Hippocampal formation (tissue), 2 donors: ENCODE measurements at places on chromosomes 5 and 9.

DNA sequence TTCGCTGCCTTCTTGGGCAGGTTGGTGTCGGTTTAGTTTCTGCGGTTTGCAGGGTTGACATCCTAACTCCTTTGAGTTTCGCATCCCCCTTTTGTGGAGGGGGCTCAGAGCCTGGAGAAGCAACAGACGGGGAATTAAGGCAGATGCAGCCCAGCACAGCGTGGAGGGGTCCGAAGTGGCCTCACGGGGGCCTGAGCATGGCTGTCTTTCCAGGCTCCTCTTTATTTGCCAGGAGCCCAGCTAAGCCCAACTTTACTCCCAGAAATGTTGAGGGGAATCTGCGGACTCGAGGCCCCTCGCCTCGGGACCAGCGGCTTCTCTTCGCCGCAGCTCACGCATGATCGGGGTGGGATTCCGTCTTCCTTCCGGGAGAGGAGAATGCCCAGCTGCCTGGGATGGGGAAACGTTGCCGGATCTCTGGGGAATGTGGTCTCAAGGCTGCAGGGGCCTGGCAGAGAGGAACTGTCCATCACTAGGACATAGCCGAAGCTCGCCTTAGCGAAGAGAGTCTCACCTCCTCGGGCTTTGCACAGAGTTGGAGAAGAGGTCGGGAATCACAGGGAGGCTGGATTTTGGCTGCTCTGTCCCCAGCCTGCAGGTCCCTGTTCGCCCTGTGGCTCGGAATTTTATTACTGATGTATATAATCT lies 1.3 kb downstream of the RAI14 start:
- DNase-seq = no peak

GRCh38 chr9:72188232-72188631 lies 39.0 kb downstream of the GDA start:
- no peak for DNase-seq

DNA sequence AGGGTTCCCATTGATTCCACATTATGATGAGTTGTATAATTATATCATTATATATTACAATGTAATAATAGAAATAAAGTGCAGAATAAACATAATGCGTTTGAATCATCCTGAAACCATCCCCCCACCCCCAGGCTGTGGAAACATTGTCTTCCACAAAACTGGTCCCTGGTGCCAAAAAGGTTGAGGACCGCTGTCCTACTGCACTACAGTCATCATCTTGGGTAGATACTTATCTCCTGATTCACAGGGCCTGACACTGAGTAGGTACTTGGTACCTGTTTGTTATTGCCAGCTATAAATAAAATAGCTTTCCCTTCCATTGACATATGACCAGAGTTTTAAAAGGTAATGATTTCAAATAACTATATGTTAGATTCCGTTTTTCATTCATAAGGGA lies 25.6 kb downstream of the ANP32B start:
- DNase-seq = no peak

GRCh38 chr9:33429256-33429985 lies 18.0 kb downstream of the AQP3 start:
- DNase-seq = no peak

DNA sequence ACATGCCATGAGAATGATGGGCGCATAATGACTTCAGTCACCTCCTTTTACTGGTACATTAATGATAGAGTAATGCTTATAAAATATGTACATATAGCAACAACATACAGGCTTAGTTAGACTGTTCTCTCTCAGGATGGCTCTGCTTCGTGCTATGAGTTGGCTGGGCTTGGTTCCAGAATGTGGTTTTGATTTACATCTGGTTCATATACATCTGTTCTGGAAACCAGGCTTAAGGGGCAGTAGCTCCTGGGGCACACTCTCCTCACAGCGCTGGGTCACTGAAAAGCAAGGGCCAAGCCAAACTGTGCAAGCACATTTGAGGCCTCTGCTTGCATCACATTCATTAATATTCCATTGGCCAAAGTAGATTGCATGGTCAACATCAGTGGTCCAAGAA lies 44.9 kb downstream of the PCSK1 start:
- no peak for DNase-seq
